ENCODE measurements at places on chromosomes 6 and 20. TPM values are rescaled to one million over a fixed set of nuclear protein-coding genes. Genes with fewer than 3 reads are reported as not detected.

PKIB gene
- total RNA-seq = 0.71 TPM

NHSL1 gene
- 3.4 TPM for total RNA-seq

CLPSL2 gene
- total RNA-seq = 0.99 TPM

IL22RA2 gene
- not detected for total RNA-seq

PPP1R16B gene
- total RNA-seq = 0.08 TPM

TRIM39 gene
- total RNA-seq = 6.8 TPM

SYCP2L gene
- total RNA-seq = 2.4 TPM

SLC17A4 gene
- not detected for total RNA-seq

ERVFRD-1 gene
- total RNA-seq = not detected

LKAAEAR1 gene
- 1.8 TPM for total RNA-seq

ADTRP gene
- total RNA-seq = 0.56 TPM

RAB44 gene
- total RNA-seq = 0.05 TPM

DLK2 gene
- 8.1 TPM for total RNA-seq

SLC22A1 gene
- total RNA-seq = 2.0 TPM

WFDC10B gene
- not detected for total RNA-seq

OPRM1 gene
- not detected for total RNA-seq

OXT gene
- not detected for total RNA-seq

ZSCAN12 gene
- 1.6 TPM for total RNA-seq

RBPJL gene
- not detected for total RNA-seq

TMEM217 gene
- total RNA-seq = 0.82 TPM

PROKR2 gene
- total RNA-seq = not detected

LINC00237 gene
- total RNA-seq = not detected

WFDC12 gene
- total RNA-seq = not detected

PSORS1C2 gene
- not detected for total RNA-seq

SMAP1 gene
- 19.3 TPM for total RNA-seq

ROS1 gene
- 0.18 TPM for total RNA-seq

F13A1 gene
- not detected for total RNA-seq

MAP3K5 gene
- total RNA-seq = 2.2 TPM

VSX1 gene
- 0.99 TPM for total RNA-seq

MAFB gene
- total RNA-seq = 0.15 TPM

NOL7 gene
- 65.3 TPM for total RNA-seq

SNAI1 gene
- total RNA-seq = 11.1 TPM

FAM83B gene
- total RNA-seq = not detected

ZNF334 gene
- not detected for total RNA-seq

ADISSP gene
- 158 TPM for total RNA-seq

TRAM2 gene
- 33.7 TPM for total RNA-seq

C20orf144 gene
- 0.08 TPM for total RNA-seq

ECT2L gene
- total RNA-seq = not detected

TRIM10 gene
- not detected for total RNA-seq

PDYN gene
- total RNA-seq = not detected

RIN2 gene
- 22.9 TPM for total RNA-seq

BTNL2 gene
- total RNA-seq = not detected

LAMA4 gene
- 1.5 TPM for total RNA-seq

DAAM2 gene
- total RNA-seq = 0.14 TPM

KCNS1 gene
- total RNA-seq = not detected

SCGN gene
- total RNA-seq = 0.36 TPM

CD109 gene
- 78.3 TPM for total RNA-seq
